ENCODE measurements at places on chromosomes 4 and X.

DNA sequence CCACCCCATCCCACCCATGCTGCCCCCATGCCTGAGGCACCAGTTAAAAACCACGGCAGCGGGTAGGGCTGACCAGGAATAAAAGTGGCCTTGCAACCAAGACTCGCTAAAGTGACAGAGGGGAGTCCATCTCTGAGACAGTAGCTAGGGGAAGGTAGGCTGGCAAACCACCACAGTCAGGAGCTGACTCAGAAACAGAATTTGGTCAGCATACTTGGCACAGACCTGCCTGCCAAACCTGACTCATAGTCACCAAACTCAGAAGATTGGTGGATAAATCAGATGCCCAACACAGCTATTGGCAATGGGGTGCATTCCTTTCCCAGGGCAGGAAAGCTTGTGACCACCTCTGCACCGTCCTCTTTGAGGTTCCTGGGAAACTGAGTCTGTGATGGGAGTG lies 193.8 kb downstream of the BCOR start:
- no peak for DNase-seq

- DNase-seq, result no peak
Observed at GRCh38 chr4:145709336-145709735, 29.4 kb downstream of the C4orf51 start.

DNA sequence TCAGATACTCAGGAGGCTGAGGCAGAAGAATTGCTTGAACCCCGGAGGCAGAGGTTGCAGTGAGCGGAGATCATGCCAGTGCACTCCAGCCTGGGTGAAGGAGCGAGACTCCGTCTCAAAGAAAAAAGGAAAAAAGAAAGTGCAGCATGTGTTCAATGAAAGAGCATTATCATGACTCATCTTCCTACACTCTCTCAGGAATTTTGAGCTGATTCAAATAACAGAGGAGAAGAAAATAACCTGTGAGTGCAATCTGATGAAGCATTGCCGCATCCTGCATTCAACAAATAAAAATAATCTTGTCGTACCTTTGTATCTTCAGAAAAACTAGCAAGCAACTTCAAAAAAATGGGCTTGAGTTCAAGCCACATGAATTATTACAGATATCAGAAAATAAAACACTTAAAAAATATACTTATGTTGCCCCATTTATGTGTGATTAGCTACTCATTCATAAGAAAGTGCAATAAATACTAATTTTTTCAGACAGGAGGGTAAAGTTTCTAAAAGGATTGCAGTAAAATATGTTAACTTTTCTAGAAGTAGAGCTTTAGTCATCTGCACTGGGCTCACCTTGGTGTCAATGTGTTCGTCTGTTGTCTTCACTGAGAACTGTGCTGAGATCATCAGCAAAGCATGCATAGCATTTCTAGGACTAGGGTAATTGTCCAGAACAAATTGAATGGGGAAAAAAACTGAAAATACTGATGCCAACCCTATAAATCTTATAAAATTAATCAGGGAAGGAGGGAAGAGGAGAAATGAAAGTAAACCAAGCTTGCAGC lies 90.4 kb upstream of the VCX3B start:
- DNase-seq, result no peak

DNA sequence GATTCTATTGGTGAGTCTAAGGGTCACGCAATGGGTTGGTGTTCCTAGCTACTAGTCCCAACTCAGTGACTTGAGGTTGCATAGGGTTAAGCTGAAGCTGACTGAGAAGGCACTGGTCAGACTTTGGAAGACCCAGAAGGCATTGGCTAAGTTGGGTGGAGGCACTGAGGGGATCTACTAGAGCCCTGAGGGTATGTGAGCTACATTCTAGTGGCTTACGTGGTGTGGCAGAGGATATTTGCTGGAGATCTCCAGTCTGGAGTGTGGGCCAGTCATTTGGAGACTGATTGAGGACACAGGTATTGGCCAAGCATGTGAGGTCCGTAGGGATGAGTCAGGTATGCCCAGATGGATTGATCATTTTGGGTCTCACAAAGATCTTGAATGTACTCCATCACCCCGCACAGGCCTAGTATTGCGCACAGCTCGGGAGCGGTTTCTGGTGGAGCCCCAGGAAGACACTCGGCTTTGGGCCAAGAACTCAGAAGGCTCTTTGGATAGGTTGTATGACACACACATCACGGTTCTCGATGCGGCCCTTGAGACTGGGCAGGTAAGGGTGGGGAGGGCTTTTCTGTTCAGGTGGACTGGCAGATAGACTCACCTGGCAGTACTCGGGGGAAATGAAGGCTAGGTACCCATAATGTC lies 7.2 kb downstream of the USP11 start:
- DNase-seq, result no peak

Measured in activated CD4-positive, alpha-beta T cell treated with anti-CD3 and anti-CD28 coated beads for 24 hours (primary cell).